ENCODE measurements at places on chromosomes 1 and 21.

GRCh38 chr1:234565132-234565531, 44.8 kb downstream of the IRF2BP2 start:
- DNase-seq, result no peak

DNA sequence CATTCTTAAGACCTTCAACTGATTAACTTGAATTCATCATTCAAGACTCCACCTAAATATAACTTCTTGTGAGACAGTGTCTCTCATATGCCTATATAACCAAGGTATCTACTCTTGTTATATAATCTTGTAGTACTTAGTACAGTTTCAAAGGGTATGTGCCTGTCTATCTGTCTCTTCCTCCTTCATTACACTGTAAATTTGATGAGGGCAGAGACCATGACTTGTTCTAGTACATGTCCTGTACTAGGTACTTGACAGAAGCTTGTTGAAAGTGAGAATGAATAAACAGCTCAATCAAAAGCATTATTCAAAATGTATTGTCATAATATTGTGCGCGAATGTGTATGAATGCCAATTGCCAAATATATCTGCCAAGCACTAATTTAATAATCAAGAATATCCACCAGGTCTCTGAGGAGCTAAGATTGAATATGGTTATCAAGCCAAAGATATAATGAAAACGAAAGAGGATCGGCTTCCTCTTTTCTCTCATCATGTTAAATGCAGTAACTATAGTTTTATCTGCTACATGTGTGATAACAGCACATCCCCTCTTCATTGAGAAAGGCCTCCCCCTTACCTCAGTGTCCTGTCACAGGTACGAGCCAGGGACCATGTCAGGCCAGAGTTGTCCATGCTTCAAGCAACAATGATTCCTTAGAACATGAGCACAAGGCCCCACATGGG, 117.3 kb downstream of the UCHL5 start:
- no peak for DNase-seq

DNA sequence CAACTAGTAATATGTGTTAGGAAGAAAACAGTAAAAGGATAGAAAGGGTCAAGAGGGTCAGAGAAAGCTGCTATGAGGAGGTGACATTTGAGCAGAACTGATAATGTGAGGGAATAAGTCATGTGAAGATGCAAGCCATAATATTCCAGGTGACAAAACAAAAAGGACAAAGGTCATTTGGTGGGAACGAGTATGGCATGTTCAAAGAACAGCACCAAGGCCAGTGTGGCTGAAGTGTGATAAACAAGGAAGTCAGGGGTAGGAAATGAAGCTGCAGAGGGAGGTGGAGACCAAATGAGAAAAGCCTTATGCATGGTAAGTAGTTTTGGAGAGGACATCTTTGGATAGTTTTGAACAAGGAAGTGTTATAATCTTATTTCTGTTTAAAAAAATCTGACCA, 46.7 kb downstream of the LPGAT1 start:
- no peak for DNase-seq

DNA sequence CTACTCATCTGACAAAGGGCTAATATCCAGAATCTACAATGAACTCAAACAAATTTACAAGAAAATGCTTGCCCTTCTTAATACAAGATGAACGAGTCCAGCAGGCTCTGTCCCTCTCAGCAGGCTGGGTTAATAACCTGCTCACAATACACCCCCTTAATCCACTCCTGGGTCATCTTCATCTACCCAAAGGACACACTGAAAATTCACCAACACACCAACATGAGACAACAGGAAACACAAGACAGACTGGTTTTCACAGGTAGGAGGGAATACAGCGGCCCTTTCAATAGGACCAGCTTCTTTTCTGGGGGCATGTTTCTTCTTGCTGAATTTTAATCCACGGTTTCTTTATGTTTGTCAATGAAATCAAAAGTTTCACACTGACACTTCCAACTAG, 44.6 kb downstream of the SUSD4 start:
- no peak for DNase-seq

DNA sequence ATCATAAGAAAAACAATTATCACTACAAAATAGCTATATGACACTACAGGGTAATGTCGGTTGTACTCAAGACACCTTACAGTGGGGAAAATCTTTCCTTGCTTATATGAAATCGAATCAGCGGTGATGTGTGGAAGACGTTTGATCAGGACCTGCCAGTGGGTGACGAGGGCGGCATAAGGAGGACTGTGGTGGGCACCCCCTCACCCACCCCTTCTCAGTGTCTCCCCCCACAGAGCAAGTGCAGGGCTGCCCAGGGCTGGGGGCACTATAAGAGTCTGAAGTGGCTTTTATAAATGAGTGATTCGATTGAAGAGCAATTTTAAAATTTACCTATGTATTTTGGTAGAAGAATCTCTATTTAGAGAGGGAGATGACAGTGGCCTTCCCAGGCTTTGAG, 35.8 kb downstream of the CRYAA start:
- no peak for DNase-seq

GRCh38 chr1:162145280-162145965, 75.9 kb downstream of the NOS1AP start:
- no peak for DNase-seq

DNA sequence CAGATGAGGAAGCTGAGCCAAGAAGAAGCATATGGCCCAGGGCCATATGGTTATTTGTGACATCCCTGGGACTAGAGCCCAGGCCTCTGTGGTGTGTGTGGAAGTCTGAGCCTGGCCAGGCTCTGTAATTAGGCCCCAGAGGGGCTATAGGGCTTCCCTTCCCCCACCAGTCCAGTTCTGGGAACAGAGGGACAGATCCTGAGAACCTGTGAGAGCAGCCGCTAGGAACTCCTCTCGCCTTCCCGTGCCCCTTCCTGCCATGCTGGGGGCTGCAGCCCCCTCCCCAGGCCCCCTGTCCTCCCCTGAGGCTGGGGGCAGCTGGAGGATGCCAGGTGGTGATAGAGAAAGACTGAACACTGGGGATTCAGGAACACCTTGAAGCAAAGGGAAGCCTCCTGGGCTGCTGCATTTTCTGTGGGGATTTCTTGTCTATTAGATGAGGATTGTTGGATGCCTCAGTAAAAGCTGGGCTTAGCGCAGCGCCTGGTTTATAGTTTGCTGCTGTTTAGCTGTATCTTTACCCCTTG, 33.3 kb downstream of the COQ8A start:
- DNase-seq, result no peak

GRCh38 chr1:4149281-4149680, 249.2 kb upstream of the C1orf174 start:
- no peak for DNase-seq

DNA sequence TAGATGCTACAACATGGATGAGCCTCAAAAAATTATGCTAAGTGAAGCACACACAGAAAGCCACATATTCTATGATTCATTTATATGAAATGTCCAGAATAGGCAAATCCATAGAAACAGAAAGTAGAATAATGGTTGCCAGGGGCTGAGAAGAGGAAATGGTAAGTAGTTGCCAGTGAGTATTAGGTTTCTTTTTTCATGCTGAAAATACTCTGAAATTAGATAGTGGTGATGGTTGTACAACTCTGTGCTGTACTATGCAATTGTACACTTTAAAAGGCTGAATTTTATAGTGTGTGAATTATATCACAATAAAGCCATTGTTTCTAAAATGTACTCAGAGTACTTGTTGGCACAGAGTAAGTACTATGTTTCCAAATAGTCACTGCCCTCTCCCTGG, 15.5 kb upstream of the GFI1 start:
- DNase-seq, result no peak

GRCh38 chr21:44083631-44084291, 23.4 kb upstream of the PWP2 start:
- DNase-seq, result no peak

DNA sequence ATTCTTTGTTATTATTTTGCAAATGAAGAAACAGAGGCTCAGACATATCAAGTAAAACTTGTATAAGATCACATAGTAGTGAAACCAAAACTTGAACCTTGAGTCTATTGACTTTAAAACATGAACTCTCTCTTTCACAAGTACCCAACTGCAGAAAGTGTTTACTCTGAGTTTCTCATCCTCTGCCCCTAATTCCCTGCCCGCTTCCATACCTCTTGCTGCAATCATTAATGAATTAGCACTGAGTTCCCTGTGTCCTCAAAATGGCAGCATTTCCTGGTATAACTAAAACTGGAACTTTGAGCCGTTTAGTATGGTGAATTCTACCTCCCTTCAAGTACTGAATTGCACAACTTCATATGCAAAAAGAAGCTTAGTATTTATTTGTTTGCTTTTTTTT, 147.7 kb upstream of the DNAH14 start:
- DNase-seq, result no peak

DNA sequence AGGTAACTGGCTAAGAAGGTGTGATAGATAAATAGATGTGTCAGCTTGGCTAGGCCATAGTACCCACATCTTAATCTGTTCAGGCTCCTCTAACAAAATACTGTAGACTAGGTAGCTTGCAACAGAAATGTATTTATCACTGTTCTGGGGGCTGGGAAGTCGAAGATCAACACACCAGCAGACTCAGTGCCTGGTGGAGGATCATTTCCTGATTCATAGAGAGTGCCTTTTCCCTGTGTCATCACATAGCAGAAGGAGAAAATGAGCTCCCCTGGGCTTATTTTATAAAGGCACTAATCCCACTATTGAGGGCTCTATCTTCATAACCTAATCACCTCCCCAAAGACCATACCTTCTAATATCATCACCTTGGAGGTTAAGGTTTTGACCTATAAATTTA, 532.7 kb upstream of the OLFM3 start:
- DNase-seq, result no peak

DNA sequence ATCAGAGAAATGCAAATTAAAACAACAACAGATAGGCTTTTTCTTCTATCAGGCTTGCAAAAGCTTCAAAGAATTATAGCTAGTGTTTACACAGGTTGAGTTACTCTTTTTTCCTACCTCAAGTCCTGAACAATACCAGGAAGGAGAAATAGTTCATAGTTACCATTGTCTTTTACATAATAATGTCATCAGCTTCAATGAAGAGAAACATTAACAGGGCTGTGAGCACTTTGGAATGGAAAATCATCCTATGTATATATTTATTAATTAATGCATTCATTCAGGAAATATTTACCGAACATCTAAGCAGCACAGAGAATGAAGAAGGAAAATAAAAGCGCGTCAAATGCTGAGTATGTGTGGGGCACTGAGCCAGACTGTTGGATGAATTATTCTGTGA, 197.3 kb downstream of the ZBTB18 start:
- no peak for DNase-seq

DNA sequence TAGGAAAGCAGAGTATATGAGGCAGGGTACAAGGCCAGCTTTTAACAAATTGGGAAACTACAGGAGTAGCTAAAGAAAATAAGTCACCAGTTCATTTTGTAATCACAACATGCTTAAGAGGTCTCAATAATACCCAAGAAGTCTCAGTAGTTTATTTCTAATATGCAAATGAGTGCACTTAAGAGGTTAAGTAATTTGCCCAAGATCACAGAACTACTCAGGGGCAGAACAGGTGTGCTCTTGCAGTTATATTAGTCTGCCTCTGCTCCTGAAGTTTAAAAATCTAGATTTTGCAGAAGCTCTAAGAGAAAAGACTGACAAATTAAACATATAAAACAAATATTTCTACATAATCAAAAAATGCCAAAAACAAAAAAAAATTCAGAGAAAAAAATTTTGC, 6.9 kb downstream of the EPS15 start:
- no peak for DNase-seq

GRCh38 chr1:32759521-32759981, 57.0 kb upstream of the SYNC start:
- DNase-seq, result no peak

GRCh38 chr1:64499966-64500365, 30.0 kb downstream of the CACHD1 start:
- no peak for DNase-seq

- DNase-seq, result no peak
These were observed 179.4 kb upstream of the SGIP1 start for GRCh38 chr1:66354311-66355201.

- DNase-seq, result no peak
These were observed 23.1 kb downstream of the TNN start for GRCh38 chr1:175090780-175091179.

GRCh38 chr1:229222081-229222480, 48.8 kb upstream of the RAB4A start:
- no peak for DNase-seq

DNA sequence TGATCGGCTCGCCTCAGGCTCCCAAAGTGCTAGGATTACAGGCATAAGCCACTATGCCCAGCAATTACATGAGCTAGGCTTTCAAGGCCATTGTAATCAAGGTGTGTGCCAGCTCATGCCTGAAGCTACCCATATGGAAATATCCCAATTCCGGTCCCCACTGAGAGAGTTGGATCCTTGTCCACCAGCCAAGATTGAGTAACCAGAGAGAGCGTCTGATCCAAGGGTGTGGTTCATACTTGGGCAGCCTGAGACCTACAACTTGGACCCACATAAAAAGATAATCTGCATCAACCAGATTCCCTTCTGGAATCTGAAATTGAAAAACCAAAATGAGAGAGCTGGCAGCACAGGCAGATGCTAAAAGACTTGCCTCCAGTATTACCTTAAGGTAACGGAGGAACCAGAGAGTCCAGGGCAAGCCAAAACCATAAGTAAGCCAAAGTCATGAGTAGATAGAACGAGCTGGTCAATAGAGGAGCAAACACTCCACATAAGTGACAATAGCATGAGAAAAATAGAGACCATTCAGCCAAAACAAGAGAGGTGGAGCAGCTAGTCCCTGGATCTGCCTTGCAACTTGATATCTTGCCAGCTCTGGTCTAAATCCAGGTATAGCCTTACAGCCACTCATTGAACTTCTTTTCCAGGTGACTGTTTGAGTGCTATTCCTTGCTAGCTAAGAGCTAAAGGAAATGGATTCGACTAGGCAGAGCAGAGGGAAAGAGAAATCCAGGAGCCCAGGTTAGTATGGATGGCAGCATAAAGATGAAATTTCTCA, 63.8 kb upstream of the ATP1A1 start:
- DNase-seq, result no peak

GRCh38 chr1:203187689-203188264, 1.3 kb upstream of the CHI3L1 start:
- no peak for DNase-seq

DNA sequence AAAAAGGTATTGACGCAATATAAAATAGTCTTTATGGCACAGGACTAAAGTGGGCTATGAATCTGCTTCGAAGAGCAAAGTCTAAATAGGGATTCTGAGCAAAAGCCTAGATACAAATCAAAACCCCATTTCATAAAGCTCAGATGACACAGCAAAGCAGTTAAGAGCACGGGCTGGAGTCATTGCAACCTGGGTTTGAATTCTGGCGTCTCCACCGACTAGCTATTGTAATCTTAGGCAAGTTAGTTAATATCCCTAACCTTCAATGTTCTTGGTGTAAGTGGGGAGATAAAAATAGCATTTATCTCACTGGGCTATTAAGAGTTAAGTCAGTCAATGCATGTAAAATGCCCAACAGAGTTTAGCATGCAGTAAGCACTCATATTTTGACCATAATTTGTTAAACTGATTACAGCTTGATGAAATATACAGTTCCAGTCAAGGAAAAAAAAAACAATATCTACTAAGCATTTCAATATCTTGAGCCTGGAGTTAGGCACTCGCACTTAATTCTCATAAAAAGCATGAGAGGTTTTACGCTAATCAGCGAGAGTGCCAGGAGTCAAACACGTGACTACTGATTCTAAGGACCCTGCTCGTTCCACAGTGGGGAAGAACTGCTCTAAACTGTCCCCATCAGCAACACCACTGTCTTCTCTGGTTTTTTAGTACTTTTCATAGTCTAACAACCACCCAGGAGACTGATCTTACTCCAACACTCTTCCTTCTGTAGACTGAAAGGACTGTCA, 75.5 kb downstream of the JAK1 start:
- DNase-seq, result no peak

- no peak for DNase-seq
These were observed 22.7 kb downstream of the SLX9 start for GRCh38 chr21:44962403-44962966.

All from cortex of kidney (tissue), 1 donor.